ENCODE measurements at places on chromosomes 5 and 9.

DNA sequence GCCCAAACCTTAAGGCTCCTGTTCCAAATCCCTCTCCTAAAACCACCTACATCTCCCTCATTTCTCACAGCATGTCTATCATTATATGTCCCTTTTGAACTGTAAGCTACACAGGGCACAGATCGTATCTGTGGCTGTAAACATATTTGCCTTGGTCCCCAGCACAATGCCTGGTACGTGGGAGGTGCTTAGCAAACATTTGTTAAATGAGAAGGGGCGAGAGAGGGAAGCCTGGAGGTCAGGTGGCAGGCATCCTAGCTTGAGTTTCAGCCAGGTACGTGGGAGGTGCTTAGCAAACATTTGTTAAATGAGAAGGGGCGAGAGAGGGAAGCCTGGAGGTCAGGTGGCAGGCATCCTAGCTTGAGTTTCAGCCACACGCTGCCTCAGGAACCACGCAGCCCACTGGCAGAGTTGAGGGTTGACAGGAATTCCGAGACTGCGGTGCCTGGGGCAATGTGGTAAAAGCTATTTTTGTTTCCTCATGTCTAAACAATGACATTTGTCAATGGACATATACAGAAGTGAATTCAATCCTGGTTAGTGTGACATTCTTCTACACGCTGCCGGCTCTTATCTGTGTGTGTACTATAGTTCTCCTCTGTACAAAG is 113.6 kb downstream of the EFNA5 start:
- no peak for DNase-seq

DNA sequence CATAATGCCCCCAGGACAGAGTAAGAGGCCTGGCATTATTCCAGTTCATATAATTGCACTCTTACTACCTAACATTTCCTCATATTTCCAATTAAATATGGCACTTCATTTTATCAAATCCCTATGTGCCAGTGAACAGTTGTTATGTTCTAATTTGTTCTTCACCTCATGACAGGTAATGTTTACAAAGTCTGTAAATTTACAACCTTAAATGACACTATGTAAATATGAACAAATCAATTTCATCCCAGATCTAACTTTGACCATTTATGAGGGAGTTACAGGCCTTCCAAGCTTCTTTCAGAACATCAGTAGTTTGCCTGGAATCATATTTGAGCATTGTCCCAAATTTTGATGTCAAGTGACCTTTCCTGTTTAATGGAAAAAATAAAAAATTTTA is 592.6 kb upstream of the CDH6 start:
- DNase-seq = no peak

GRCh38 chr5:55387865-55388264 is 80.1 kb downstream of the MTREX start:
- DNase-seq = no peak

GRCh38 chr5:137181667-137182066 is 317.5 kb downstream of the SPOCK1 start:
- DNase-seq = no peak

- DNase-seq = no peak
Observed at GRCh38 chr5:58751222-58751837, 168.5 kb downstream of the RAB3C start.

- no peak for DNase-seq
Observed at GRCh38 chr5:109877670-109878045, 187.9 kb downstream of the MAN2A1 start.

- no peak for DNase-seq
Observed at GRCh38 chr5:6434731-6435130, 13.9 kb upstream of the UBE2QL1 start.

DNA sequence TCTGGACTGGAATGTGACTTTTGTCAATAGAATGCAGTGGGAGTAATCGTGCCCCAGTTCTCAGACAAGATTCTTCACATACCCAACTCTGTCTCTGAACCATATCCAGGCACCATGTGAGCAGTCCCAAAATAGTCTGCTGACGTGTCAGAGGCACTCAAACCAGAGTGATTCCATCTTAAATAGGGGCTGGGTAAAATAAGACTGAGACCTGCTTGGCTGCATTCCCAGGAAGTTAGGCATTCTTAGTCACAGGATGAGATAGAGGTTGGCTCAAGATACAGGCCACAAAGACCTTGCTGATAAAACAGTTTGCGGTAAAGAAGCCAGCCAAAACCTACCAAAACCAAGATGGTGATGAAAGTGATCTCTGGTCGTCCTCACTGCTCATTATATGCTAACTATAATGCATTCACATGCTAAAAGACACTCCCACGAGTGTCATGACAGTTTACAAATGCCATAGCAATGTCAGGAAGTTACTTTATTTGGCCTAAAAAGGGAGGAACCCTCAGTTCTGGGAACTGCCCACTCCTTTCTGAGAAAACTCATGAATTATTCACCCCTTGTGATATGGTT is 16.9 kb upstream of the PLCXD3 start:
- DNase-seq = no peak

DNA sequence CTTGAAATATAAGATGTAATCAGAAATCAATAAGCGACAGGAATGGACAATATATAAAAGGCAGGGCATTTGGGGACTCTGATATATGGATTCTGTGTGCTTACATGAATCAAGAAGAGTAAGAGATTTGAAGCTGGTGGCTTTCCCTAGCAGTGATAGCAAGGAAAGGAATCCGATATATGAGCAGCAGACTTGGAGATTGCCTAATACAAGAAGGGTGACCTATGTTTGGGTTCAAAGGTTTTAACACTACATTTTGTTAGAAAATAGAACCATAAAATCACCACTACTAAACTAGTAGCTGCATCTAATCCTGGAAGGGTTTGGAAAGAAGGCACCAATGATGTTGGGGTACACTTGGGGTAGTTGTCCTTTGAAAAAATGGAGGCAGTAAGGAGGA is 2.4 kb upstream of the OR1L3 start:
- DNase-seq = no peak

GRCh38 chr5:179316111-179316551 is 29.1 kb downstream of the ADAMTS2 start:
- no peak for DNase-seq

DNA sequence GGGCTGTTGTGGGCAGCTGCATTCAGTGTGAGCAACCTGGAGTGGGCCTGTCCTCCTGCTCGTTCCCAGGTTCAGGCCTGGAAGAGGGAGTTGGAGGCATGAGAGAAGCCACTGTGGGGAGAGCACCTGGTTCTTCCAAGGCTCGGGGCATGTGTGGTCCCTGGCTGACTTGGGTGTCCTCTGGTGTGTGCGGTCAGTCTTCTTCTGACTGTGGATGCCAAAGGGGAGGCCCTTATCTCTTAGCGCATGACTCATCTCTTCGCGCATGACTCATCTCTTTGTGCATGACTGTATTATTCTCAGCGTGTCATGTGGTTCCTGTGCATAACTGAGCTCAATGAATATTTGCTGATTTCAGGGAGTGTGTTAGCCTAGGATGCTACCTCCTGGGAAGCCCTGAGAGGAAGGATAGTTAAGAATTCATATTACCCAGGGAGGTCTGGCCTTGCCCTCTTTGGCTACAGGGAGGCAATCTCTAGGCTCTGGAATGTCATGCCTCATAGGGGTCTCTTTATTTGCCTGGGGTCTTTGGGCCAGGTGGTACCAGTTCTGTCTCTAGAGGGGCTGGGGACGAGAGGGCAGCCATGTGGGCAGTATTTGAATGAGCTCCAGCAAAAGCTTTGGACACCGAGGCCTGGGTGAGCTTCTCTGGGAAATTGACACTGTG is 188.7 kb downstream of the HSPA4 start:
- no peak for DNase-seq

- DNase-seq = no peak
Observed at GRCh38 chr5:98099448-98100105, 673.9 kb upstream of the RGMB start.

- no peak for DNase-seq
Observed at GRCh38 chr5:660491-661030, 32.6 kb downstream of the TPPP start.

GRCh38 chr9:5510989-5511388 is 658 bp downstream of the PDCD1LG2 start:
- no peak for DNase-seq

DNA sequence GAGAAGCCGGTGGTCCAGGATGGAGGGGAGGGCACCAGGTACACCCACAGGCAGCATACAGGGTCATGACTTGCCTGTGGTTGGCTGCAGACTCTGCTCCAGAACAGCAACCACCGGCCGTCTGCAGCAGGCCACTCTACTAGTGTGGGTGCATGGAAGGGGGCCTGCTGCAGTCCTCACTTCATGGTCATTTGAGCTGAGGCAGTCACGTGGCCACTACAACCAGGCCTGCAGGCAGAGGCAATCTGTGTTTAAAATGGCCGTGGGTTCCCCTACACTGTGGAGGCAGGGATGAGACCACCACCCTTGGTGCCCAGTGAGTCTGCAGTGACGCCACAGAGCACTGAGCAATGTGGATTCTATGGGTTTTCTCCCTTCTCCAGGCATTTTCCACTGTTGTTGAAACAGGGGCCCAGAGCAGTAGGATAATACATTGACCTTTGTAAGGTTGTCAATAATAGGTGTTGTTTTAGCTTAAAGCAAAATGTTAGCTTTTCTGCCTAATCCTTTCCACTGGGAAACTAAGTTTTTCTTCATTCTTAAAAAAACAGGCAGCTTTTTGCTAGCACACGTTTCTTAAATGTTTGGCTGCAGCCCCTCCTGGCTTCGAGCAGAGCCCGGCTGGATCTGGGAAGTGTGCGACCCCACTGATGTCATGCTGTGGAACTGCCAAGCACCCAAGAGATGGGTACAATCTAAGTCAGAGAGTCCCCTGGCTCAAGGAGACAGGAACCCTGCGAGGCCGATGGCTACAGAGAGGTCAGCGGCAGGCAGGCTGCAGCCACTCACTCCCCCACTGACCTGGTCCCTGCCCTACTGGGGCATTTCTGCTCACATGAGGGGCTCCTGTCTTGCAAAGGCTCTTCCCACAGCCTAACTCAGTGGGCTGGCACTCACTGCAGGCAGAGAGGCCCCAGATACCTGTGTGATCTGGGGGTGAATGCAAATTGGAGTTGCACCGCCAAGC is 21.2 kb downstream of the GADD45G start:
- no peak for DNase-seq

DNA sequence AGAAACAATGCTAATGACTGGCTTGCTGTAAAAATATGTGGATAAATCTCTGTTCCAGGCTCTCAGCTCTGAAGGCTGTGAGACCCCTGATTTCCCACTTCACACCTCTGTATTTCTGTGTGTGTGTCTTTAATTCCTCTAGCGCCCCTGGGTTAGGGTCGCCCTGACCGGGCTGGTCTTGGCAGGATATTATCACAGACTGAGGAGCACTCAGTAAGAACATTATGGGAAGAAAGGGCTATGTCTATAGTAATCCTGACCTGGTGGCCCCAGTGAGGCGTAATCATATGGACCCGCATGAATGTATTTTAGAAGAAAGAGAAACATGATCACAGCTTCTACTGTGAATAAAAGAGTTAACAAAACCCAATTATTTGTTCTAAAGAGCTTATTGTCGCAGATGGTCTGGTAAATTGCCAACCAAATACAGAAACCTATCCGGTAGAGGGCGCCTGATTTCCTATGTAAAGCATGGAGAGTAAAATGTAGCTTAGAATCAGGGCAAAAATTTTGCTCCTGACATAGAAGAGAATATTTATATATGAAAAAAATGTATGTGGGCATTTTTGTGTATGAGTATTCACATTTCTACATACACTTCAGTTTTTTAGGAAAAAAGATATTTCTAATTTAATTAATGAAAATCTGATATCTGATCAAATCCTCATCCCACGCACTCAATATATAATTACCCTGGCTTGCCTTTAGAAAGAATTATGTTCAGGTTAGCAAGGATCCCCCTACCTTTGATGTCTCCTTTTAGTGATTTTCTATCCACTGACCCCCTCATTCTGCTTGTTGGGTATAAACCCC is 5.8 kb upstream of the IFNA1 start:
- DNase-seq = peak; percentile 2

- DNase-seq = no peak
Observed at GRCh38 chr9:109812818-109813281, 32.9 kb downstream of the PALM2AKAP2 start.

GRCh38 chr5:122429545-122430318 is 117.7 kb downstream of the SNCAIP start:
- no peak for DNase-seq

GRCh38 chr5:145157841-145158240 is 677.3 kb downstream of the PRELID2 start:
- no peak for DNase-seq

DNA sequence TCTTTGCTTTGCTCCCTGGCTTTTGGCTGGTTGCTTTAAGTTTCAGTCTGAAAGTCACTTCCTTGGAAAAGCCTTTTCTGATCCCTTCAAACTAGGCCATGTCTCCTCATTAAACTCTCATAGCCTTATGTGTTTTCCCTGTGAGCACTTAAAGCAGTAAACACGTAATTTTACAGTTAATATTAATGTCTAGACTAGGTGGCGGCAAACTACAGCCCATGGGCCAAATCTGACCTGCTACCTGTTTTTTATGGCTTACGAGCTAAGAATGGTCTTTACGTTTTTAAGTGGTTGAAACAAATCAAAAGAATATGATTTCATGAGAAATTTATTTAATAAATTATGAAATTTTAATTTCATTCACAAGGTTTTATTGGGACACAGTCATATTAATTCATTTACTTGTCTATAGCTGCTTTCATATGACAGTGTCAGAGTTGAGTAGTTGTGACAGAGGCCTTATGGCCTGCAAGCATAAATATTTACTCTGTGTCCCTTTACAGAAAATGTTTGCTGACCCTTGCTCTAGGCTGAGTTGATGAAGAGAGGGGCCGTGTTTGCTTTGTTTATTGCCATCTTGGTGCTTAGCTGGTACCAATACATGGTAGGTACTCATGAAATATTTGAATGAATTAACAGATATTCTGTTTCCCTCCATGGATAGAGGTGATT is 7.4 kb downstream of the SLC44A1 start:
- DNase-seq = no peak

DNA sequence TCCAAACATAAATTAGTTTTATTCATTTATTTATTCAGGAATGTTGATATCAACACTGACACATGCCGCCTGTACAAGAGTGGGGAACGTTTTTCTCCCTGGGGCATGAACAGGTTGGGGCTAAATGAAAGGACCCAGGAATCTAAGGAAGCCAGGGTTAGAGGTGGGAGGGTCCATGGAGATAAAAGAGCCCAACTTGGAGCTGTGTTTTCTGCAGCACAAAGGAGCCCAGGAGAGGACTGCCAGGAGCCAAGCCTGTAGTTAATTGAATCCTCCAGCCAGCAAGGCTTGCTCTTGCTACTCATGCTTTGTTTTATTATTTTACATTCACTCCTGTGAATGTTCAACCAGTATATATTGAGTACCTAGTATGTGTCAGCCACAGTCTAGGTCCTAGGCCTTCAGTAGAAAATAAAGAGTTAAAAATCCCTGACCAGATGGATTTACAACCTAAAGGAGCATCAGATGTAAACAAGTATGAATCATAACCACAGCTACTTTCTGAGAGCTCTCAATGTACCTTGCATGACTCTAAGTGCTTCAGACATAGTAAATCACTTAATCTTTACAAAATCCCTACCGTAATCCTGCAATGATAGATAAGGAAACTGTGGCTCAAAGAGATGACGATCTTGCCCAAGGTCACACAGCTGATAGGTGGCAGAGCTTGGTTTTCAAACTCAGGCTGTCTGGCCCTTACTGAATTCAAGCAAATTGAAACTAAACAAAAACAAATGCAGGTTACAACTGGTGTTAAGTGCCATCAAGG is 69.8 kb downstream of the ASTN2 start:
- no peak for DNase-seq

GRCh38 chr9:81417299-81417675 is 272.1 kb downstream of the TLE1 start:
- no peak for DNase-seq
